CD4-positive, alpha-beta T cell (primary cell): ENCODE measurements at places on chromosomes 3 and 15.

DNA sequence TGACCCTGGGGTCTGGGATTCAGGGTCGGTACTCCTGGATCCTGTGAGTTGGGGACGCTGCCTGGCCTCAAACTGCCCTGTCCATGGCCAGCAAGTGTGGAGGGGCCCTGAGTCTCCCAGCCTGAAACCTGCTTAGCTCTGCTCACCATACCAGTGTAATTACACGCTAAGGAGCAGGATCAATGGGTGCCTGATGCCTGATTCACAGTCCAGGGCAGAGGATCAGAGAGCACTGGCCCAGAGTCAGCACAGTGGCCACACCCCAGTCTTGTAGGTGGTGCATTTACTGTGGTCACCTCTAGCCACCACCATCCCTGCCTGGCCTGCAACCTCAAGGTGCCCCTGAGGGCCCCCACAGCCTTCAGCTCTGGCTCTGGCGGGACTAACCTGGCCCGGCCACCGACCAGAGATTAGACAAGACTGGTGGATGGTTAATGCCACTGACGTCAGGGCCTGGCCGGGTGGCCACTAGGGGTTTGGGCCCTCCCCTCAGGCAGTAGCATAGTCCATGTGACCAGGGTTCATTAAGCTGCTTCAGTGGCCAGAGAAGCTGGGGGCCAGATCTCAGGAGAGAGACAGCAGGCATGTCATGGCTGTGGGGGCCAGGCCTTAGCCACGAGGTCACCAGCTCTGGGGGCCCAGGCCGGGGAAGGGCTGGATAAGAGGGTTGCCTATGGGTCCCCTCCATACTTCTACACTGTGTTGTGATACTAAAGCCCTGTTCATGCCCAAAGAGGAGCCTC lies 3.3 kb upstream of the SLC38A3 start:
- no peak for DNase-seq

- DNase-seq = no peak
Observed at GRCh38 chr3:18238332-18238731, 186.8 kb downstream of the SATB1 start.

DNA sequence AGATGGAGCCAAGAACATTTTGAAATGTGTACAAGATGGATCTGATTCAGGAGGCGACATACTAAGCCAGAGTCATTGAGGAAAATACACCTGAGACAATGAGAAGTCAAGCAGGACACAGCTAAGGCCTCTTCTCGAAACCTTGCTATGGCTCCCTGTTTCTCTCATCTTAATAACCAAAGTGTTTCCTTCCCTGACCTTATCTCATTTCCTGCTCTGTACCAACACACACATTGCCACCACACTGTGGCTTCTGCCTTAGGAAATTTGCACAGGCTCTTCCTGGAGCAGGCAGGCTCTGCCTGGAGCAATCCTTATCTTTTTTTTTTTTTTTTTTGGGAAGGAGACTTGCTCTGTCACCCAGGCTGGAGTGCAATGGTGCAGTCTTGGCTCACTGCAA lies 36.6 kb downstream of the OXSM start:
- DNase-seq = no peak

GRCh38 chr3:157379525-157380140 lies 57.0 kb upstream of the PTX3 start:
- no peak for DNase-seq

DNA sequence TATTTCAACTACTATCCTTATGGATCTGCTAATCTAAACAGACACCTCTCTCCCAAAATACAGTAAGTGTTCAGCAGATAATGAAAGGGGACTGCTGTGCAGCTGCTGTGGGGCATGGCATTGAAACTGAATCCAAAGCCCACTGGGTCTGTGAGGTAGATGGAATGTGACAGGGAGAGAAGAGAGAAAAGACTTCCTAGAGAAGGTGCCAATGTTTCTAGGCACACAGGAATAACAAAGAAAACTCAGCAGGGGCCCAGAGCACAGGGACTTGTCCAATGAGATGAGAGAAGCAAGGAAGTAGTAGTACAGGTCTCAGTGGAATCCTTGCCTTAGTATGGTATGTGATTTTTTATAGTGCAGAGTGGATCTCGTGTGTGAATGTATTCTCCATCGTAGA lies 457.8 kb downstream of the IL5RA start:
- no peak for DNase-seq

- DNase-seq = no peak
Observed at GRCh38 chr3:5294356-5294755, 106.8 kb downstream of the EDEM1 start.

DNA sequence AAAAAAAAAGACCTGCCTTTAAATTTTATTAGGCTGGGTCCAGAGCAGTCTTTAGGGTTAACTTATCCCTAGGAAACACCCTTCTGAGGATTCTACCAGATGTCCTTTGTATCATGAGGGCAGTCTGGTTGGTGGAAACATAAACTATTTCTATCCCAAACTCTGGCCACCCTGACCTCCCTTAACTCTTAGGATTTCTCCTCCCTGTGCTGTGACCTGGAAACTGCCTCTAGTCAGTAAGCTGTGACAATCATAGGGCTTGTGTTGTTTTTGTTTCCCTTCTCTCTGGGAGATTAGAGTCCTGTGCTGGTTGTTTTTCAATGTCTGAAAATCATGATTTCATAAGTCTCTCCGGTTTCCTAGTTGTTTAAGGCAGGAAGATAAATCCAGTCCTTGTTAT lies 78.1 kb downstream of the TNFAIP8L3 start:
- DNase-seq = no peak

DNA sequence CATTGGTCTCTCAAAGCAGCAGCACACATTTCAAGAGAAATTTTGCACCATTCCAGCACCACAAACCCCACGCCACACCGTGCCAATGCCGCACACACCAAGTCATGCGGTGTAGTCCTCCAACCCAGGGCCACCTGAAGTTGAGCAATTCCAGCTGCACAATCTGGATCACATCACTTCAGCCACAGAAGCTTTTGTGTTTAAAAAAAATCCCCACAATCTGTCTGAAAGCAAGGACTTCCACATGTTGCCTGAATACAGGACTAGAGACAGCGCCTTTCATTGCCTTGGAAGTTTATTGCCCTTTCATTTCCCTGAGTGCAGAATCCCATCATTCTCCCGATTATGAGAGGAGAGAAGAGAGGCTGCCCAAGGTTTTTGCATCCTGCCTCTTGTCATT lies 175.6 kb upstream of the BCL6 start:
- DNase-seq = no peak

GRCh38 chr3:49253512-49253911 lies 23.5 kb downstream of the C3orf62 start:
- DNase-seq = no peak

DNA sequence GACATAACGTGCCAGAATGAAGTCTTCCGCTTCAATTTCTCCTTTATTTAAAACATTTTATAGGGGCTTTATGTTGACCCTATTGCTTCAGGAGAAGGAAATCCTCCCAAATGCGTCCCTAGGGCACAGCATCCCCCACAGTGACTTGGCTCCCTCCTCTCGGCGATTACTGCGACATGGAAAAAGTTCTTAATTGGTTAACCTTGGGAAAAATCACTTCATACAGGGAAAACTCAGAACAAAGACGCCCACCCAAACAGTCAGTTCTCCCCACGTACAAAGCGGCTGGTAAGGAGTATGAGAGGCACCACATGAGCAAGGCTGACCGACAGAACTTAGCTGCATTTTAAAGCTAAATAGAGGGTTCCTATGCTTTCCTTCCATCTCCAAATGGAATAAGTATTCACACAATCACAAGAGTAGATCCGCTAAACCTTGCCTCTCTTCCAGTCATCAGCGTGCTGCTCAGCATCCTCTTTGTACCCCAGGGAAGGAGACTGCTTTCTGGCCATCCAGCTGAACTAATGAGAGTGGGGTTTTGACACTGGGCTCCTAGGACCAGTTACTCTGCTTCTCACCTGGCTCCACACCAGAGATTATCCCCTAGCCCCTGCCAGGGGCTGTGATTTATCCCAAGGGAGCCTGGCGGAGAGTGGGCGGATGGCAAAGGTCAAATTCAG lies 415.3 kb upstream of the WNT5A start:
- DNase-seq = no peak

GRCh38 chr3:10453431-10454163 lies 51.8 kb downstream of the ATP2B2 start:
- DNase-seq = no peak

DNA sequence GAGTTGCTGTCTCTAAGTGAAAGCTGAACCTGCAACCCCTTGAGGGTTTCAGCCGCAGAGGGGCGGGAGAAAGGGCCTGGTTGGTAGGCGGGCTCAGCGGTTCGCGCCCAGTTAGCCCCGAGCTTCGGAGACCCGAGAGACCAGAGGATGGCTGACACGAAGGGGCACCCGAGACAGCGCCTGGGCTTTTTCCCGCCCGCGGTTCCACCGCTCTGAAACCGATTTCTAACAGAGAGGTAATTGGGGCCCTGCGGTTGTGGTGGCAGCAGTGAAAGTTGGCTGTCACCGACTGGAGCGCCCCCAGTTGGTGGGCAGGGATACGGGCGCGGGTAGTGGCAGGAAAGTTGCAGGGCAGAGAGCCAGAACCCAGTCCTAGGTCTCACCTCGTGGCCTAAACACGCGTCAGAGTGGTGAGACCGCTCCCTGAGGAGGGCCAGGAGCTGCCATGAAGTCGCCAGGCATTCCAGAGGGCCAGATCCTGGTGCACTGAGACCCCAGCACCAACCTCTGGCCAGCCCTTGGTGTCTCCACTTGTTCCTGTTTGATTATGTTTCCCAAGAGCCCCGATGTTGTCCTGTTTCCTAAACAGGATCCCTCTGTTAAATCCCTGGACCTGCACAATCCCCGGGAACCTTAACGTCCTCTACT lies 625 bp upstream of the ELL3 start:
- DNase-seq = peak; percentile 90

DNA sequence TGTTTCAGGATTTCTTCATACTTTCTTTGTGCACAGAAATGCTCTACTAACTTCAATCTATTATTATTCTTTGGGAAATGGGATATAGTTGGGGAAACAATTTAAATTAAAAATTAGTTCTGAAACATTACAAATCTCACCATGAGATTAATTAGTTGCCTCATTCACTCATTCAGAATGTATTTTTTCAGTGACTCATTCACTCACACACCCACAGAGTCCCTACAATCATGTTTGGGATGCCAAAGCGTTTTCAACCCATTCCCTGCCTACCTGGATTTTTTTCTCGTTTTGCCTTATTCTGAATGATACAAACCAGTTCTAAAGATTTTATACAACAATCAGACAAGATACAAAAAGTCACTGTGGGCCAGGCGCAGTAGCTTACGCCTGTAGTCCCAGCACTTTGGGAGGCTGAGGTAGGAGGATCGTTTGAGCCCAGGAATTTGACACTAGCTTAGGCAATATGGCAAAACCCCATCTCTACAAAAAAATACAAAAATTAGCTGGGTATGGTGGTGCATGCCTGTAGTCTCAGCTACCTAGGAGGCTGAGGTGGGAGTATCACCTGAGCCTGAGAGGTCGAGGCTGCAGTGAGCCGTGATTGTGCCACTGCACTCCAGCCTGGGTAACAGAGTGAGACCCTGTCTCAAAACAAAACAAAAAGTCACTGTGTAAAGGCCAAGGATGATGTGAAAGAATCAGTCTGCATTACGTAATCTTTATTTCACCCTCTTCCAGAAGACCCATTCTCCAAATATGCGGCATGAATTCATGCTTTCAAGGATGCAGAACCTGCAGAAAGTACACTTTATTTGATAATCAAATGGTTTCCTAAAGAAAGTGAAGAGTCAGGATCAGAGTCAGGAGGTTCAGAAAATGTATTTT lies 34.8 kb upstream of the ARHGEF3 start:
- DNase-seq = no peak

- no peak for DNase-seq
Observed at GRCh38 chr3:61682671-61683548, 121.5 kb downstream of the PTPRG start.

DNA sequence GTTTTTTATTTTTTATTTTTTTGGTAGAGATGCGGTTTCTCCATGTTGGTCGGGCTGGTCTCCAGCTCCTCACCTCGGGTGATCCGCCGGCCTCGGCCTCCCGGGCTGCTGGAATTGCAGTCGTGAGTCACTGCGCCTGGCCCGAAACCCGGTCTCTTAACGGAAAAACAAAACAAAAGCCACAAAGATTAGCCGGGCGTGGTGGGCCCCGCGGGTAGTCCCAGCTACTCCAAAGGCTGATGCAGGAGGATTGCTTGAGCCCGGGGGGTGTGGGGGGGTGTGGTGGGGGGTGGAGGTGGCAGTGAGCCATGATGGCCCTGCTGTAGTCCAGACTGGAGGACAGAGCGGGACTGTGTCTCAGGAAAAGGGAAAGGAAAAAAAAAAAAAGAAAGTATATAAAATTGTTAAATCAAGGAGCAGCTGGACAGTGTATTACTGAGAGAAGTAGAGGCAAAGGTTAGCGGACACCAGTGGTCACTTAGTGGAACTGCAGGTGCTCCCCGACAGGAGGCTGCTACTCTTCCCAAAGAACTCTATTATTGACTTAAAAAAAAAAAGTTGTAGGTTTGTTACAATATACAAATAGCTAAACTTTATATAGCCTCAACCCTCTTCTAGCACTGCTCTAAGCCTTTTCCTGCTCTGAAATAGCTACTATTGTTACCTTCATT lies 30.3 kb upstream of the TUBGCP5 start:
- no peak for DNase-seq

DNA sequence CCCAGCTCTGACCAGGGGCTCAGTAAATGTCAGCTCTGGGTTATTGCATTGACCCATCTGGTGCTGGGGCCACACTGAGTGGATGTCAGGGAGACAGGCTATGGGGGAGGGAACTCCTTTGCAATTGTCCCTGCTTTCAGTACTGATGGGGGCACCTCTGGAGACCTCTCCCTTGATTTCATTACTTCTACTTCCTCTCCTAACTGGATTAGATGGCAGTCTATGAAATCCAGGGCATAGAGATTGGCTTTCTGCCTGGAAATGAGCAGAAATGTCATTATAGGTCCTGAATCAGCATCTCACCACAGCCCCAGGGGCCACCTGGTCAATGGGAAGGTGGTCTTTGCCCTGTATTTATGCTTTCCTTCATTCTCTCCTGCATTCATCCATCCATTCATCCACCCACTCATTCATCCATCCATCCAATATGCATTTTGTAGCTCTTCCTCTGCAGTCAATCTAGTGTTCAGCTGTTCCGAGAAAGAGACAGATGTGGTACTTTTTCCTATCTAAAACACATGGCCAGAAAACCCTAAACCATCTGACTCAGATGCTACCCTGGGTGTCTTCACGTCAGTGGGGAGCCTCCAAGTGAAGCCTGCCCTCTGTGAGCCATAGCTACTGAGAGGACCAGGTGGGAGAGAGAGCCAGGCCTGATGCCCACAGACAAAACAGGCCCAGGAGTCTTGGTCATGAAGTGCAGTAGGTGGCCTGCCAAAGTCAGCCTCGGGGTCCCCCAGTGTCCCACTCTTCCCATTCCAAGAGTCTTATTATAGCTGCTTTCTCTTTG lies 57.1 kb downstream of the CCDC33 start:
- no peak for DNase-seq

DNA sequence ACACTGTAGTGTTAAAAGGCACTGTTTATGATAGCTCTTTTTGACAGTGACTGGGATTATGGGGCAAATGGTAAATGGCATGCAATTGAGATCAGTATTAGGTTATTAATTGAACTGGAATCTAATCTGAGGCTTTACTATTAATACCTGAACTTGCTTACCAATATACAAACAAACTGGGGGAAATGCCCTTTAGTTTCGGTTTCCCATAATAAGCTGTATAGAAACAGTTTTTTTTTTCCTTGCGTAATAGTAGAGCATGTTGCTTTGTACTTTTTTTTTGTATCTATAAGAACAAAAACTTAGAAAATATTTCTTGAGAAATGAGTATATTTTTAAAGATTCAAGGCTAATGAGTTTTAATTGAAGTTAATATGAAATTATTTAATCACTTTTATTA lies 95.0 kb downstream of the FNDC3B start:
- DNase-seq = no peak

- no peak for DNase-seq
Observed at GRCh38 chr3:178140531-178141304, 395.5 kb upstream of the KCNMB2 start.
